ENCODE measurements at places on chromosomes 13 and 19.

DNA sequence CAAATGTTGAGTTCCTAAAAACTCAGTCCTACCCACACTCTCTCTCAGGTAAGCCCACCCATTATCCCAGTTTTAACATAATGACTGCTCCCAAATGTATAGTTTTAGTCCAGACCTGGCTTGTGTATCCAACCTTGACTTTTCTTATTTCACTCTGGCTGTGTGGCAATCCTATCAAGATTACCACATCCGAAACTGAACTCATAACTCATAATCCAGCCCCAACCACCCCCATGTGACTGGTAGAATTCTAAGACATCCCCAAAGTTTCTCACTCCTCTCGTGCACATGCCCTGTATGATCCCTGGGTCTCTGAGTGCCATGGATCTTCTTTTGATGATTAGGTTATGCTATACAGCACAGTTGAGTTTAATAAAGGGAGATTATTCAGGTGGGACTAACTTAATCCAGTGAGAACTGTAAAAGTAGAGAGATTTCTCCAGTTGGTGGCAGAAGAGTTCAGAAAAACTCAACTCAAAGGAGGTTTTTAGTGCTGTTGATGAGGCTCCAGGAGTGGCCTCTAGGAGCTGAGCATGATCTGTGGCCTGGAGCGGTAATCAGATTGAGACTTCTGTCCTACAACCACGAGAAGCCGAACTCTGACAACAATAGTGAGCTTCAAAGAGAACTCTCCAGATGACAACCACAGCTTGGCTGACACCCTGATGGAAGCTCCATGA lies 413.4 kb downstream of the ZNF536 start:
- no peak for DNase-seq

- DNase-seq: no peak
Measured at GRCh38 chr19:38429055-38429810, 3.2 kb upstream of the RASGRP4 start.

DNA sequence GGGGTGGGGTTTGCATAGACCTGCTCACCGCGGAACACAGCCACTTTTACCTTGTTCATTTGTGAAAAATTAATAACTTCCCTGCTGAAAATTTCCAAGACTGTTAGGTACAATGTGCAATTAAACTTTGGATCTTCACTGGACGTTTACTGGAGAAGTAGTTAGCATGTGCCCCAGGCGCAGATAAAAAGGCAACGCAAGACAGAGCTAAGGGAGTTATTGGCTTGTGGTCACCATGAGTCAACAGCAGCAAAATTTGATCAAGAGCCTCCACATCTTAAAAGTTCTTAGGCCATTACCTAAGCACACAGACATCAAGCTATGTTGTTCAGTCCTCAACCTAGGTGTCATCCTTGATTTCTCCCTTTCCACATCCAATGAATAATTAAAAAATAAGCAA lies 257.0 kb downstream of the LHFPL6 start:
- no peak for DNase-seq

GRCh38 chr13:50844084-50844875 lies 788 bp upstream of the DLEU7 start:
- no peak for DNase-seq

DNA sequence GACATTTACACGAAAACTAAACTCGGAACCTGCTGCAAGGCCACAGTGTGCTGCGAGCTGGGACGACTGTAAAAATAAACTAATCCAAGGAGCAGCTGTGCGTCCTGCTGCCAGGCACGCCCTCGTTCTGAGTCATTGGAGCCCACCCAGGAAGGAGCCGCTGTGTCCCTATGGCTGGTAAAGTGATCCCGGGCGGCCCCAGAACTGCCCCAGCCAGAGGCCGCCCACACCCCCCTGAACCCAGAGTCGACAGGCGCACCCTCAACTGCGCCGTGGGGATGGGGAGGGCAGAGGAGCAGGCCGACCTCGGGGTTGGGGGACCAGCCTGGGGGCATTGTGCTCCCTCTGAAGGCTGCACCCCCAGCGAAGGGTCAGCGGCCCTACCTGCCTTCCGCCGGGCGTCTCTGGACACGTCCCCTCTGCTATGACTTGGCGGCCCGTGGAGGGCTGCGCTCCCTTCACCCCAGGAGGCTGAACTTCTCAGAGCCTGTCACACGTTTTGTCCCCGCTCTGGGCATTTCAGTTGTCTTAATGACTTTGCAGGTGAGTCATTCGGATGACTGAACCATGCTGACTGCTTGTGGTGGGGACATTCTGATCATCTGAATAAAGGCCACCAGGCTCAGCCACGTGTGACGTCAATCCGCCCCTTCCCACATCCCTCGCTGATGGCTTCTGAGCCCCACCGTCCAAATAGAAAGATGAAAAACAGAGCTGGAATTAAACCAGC lies 42.7 kb downstream of the ADPRHL1 start:
- DNase-seq: no peak

DNA sequence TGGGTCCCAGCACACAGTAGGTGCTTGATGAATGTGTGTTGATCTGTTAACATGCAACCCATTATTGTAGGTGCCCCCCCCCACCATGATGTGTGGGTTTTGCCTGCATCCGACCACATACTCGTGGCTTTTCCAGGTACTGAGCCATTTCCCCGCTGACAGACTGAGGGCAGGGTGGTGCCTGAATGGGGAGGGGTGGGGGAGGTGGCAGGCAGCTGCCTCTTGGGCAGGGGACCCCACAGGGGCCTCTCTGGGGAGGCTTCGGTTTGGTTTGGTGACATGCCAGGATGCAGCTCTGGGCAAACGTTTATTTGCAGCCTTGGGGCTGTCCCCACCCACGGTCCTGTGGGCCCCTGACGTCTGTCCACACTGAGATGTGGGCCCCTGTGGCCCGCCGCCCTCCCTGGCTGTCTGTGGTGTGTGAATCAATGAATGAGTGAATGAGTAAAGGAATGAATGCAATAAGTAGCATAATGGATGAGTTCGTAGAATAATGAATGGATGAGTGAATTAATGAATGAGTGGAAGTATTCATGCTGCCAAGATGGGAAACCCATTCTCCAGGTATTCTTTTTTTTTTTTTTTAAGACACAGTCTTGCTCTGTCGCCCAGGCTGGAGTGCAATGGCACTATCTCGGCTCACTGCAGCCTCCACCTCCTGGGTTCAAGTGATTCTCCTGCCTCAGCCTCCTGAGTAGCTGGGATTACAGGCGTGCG lies 9.0 kb upstream of the JUND start:
- DNase-seq: peak; percentile 69

DNA sequence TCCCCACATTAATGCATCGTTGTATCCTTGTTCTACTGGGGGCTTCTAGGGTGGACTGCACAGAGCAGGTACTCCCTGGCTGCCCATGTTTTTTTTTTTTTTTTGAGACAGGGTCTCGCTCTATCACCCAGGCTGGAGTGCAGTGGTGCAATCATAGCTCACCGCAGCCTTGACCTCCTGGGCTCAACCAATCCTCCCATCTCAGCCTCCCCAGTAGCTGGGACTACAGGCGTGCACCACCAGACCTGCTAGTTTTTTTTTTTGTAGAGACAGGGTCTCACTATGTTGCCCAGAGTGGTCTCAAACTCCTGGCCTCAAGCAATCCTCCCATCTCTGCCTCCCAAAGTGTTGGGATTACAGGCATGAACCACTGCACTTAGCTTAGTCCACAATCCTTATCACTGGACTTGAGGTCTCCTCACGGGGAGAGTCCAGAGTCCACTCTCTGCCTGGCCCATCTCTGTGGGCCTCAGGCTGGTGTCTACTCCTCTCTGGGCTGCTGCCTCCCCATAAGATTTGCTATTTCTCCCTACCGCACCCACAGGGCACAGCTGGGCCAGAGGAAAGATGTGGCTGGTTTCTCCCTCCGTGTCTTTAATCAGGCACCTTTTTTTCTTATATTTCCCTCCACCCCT lies 50.4 kb upstream of the CYP4F8 start:
- no peak for DNase-seq

DNA sequence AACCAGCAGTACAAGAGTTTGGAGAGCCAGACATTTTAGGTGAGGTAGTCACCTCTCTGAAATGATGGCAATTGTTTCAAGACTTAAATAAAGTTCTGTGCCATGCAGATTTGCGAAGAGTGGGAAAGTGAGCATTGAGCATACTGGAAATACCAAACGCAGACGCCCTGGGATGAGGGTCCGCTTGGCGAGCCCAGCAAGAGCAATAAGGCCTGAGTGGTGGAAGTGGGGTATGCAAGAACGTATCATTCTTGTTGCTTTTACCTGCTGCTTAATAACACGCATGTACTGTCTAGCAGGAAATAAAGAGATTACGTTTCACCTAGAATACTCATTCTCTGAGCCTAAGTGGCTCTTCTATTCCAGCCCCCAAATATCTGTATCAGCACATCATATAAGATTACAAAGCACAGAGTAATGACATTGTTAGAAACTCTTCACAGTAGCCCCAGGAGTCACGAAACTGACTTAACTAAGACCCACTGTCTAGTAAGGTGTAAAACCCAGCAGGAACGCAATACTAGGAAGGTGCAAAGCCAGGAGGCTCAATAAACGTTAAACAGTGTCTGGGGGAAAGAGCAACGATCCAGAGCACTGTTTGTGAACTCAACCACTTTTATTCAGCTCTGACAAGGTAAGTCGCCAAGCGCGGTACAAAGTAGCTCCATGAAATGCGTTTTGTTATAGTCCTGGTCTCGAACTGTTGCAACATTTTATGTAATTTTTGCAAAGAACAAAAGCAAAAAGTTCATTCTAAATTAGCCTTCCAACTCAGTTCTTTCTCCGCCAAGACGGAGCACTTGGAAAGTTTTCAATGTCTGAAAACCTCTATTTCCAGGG lies 1.2 kb downstream of the RCBTB2 start:
- DNase-seq: no peak

- no peak for DNase-seq
Measured at GRCh38 chr19:2615782-2616181, 86.7 kb downstream of the GNG7 start.

GRCh38 chr13:33717775-33718174 lies 100.2 kb upstream of the RFC3 start:
- no peak for DNase-seq

DNA sequence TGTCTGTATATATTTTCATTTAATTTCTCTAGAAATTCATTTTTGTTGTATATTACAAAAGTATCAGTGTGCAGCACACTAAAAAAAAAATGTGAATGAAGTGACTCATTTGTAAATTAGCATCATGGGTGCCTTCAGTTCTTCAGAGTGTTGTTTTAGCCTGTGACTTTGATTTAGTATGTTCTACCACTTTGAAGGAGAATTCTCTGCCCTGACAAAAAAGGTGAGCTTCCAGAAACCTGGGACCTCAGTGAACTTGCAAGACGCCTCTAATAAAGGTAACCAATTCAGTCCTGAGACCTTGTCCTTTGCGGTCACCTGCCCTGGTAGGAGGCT lies 2.4 kb downstream of the METTL21C start:
- DNase-seq: no peak

GRCh38 chr19:37243206-37243632 lies 25.2 kb downstream of the ZNF383 start:
- no peak for DNase-seq

DNA sequence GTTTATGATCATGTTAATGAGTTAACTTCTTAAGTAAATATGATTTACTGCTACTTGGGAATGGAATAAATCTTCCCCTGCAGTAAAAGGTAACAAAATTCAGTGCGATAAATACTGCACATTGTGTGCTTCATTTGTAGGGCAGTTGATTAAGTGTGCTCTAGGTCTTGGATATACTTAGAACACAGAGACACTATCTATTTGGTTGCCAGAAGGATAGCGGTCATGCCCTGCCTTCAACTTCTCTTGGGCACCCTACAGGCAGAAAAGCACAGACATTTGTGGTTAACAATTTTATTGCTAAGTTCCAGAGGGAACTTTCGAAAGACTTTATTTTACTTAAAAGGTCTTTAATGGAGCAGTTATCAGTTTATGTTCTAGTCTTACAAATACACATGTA lies 605.8 kb downstream of the PCDH9 start:
- no peak for DNase-seq

GRCh38 chr19:3977242-3978143 lies 6.6 kb upstream of the DAPK3 start:
- no peak for DNase-seq

GRCh38 chr13:96546463-96546862 lies 447.8 kb downstream of the OXGR1 start:
- DNase-seq: no peak

- DNase-seq: no peak
Measured at GRCh38 chr13:113668491-113668971, 1.5 kb downstream of the GRK1 start.

GRCh38 chr19:48681127-48681470 lies 8.3 kb upstream of the NTN5 start:
- DNase-seq: no peak

DNA sequence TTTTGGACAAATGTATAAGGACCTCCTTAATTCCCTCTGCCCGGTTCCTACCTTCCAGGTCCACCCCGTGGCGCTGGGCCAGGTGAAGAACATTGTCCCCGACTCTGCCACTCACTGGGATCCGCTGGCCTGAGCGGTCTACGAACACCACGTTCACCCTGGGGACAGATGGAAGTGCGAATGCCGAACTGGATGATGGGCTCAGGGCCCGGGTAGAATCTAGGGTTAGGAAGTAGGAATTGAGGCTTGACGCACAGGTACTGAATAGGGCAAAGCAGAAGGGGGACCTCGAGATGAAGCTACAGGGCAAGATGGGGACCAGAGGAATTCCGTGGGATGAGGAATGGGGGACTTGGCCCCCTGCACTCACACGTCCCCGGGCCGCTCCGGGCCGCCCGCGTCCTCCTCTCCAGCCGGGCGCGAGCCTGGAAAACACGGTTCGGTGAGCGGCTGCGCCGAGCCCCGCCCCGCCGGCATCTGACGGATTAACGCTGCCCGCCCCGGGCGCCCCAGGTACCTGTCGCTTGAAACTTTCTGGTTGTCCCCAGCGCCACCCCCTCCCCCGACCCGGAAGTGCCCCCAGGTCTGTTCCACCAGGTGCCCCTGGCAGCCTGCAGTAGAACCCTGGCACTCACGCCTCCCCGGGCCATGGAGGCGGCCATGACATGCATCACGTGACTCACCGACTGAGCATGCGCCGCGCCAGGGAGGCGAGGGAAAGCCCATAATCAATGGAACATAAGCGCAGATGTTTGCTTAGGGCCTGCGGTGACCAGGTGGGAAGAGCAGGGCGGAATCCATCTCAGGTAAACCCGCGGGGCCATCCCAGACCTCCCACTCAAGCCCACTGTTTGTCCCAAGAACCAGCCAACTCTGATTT lies at the start of gene FDX2:
FDX2 (minus strand) TSS at position 681 of the 880 bp plus-strand sequence; CDS start at position 662, 19 bp downstream.
- peak; percentile 88 for DNase-seq

- no peak for DNase-seq
Measured at GRCh38 chr19:46602392-46603194, 1.5 kb downstream of the CALM3 start.

DNA sequence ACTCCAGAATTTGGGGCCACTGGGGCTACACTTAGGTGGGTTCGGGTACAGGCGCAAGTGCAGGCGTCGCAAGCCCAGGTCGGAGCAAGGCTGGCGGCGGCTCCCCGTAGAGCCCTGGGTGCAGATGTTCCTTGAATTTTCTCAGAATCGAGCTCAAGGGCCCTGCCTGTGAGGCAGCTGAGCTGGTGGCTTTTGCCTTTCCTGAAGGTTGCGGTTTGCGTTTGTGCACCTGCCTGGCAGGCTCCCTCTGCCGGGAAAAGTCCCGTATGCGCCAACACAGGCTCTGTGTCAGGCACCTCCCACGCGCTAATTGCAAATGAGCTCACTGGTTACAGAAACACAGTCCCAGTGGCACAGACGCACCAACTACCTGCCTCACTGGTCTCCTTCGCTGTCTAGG lies 5.9 kb downstream of the DOHH start:
- no peak for DNase-seq

GRCh38 chr13:50236898-50237318 lies 221.7 kb downstream of the KCNRG start:
- no peak for DNase-seq

GRCh38 chr13:34654647-34655046 lies 287.4 kb upstream of the NBEA start:
- no peak for DNase-seq
